COR-L47 (cell line): ENCODE measurements at places on chromosomes 7 and 10.

- DNase-seq: no peak
Observed at GRCh38 chr7:140607441-140607989, 33.1 kb downstream of the DENND2A start.

- DNase-seq: no peak
Observed at GRCh38 chr7:12623223-12623622, 52.7 kb downstream of the SCIN start.

GRCh38 chr10:124236136-124236535, 142.7 kb upstream of the CHST15 start:
- DNase-seq: no peak

DNA sequence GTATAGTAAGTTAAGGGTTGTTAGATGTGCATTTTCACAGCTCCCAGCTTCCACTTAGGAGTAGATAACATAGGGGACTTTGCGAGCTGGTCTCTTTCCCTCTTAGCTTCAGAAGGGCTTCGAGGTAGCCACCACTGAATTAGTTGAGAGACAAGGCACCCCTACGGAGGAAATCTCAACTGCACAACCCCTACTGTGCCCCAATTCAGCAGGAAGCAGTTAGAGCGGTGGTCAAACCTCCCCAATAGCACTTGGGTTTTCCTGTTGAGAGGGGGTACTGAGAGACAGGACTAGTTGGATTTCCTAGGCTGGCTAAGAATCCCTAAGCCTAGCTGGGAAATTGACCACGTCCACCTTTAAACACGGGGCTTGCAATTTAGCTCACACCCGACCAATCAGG, 1.1 kb upstream of the HERPUD2 start:
- DNase-seq: no peak

DNA sequence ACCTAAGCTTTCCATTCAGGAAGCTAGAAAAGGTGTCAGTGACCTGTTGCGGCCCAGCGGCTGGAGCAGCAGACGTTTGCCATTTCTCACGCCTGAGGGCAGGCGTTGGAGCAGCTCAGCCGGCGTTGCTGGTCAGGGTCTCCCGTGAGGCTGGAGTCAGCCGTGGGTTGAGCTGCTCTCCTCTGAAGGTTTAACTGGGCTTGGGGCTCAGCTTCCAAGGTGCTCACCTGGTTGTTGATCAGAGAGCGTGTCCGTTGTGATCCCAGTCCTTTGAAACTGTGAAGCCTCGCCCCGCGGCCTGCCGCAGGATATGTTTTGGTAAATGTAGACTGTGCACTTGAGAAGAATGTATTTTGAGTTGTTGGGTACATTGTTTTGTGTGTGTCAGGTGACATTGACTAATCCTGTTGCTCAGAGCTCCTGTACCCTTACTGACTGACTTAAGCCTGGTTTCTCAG, 20.6 kb upstream of the PWWP2B start:
- no peak for DNase-seq

DNA sequence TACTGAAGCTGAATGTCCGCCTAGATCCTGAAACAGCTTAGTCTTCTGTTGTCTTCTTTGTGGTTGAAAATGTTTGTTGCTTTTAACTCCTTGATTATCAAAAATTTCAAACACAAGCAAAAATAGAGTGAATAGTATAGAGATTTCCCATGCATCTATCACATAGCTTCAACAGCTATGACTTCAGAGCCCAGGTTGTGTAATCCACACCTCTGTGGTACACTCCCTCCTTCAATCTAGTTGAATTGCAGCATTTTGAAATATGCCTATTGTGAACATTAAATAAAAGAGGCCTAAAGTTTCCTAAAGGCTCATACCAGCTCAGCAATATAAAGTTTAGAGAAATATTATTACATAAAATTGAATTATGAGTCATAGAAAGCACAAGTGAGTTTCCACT, 204.7 kb upstream of the HDAC9 start:
- DNase-seq: no peak

- no peak for DNase-seq
Observed at GRCh38 chr7:120714945-120715344, 143.0 kb downstream of the TSPAN12 start.

- DNase-seq: no peak
Observed at GRCh38 chr7:23000597-23001360, 13.2 kb downstream of the HYCC1 start.

GRCh38 chr10:19816411-19817230, at the start of gene PLXDC2:
Gene PLXDC2 (plus strand): TSS chr10:19816432.
- DNase-seq: no peak

- no peak for DNase-seq
Observed at GRCh38 chr10:94710578-94710977, 27.0 kb downstream of the CYP2C18 start.
